Thoracic aorta (tissue), 2 donors: ENCODE measurements at places on chromosomes 1 and 21.

- no peak for DNase-seq
Observed at GRCh38 chr1:150106341-150106740, 38.8 kb downstream of the VPS45 start.

GRCh38 chr1:205229916-205230700 lies 2.4 kb downstream of the TMCC2 start:
- DNase-seq = no peak

- DNase-seq = no peak
Observed at GRCh38 chr1:3323021-3323795, 131.3 kb upstream of the ARHGEF16 start.

DNA sequence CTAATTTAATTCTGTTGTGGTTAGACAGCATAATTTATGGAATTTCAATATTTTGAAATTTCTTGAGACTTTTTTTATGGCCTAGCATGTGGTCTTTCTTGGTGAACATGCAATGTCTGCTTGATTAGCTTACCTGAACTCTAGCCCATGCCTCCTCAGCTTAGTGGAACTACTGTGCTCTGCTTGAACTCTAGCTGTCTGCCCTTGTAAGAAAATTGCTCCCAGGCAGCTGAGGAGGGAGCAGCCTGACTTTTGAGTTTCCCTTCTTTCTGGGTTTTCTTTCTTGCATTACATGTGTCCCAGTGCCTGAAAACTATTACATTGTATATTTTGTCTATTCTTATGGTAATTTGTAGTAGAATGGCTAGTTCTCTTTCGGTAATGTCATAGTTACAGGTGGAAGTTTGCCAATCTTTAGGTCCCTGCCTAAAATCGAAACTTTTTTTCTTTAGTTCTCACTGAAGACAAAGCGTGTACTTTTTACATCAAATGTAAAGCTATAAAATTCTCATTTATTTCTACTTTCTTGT lies 105.3 kb downstream of the MAST2 start:
- DNase-seq = no peak

- no peak for DNase-seq
Observed at GRCh38 chr1:96030312-96030711, 691.3 kb upstream of the PTBP2 start.

DNA sequence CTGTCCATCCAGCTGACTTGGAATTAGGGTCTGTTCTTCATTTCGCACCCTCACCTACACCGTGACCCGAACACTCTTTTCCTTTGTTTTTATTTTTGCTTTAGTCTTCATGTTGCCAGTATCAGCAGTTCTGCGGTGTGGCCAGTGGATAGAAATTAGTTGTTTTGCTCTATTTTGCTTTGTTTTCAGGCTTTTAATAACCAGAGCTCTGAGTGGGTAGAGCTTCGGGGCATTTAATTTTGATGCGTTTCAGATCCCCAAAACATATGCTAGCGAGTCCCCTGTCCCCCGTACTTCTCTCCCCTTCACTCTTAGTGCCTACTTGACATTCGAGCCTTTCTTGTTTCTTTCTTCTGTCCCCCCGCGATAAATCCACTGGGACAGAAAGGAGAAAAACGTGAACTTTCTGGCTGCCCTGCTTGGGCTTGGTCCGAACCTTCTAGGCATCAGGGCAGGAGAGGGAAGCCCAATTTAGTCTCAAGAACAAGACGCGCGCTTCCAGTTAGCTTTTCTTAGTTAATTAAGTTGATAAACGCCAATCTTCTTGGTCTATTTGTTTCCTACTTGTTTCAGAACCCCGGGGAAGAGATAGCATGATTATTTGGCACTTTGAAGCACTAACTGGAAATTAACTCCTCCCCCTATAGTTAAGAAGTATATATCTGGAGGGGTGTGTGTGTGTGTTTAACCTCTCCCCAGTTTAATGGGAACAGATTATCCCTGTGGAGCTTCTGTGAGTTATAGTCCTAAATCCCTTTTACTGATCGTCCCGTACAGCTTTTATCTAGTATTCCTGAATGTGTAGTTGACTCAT lies 839 bp downstream of the SWT1 start:
- DNase-seq = no peak
